ENCODE measurements at places on chromosomes 6 and 20.

DNA sequence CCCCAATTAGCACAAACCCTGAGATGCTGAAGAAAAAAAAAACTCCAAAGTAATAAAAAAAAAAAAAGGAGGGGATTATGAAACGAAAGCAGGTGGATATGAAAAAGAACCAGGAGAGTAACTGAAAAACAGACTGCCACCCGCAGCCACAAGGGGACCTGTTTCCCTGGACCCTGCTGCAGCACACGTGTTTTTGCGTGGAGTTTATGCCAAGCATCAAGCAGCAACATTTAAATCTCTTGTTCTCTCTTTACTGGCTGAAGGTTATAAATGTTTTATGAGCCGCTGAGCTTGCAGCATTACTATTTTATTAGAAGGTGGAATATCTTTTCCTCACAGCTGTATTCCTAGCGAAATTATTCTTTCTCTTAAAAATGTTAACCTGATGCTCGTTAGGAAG lies 131.6 kb upstream of the OLIG3 start:
- no peak for DNase-seq

GRCh38 chr6:22409486-22409885 lies 112.7 kb upstream of the PRL start:
- DNase-seq: no peak

- no peak for DNase-seq
Observed at GRCh38 chr6:134031696-134032255, 20.6 kb downstream of the SLC2A12 start.

- DNase-seq: peak; percentile 45
Observed at GRCh38 chr6:130223508-130223907, 757 bp upstream of the SAMD3 start.

DNA sequence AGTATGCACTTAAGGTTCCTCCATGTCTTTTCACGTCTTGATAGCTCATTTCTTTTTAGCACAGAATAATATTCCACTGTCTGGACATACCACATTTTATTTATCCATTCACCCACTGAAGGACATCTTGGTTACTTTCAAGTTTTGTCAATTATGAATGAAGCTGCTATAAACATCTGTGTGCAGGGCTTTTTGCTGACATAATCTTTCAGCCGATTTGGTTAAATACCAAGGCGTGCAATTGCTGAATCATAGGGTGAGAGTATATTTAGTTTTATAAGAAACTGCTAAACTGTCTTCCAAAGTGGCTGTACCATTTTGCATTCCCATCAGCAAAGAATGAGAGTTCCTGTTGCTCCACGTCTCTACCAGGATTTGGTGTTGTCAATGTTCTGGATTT lies 44.9 kb upstream of the PHACTR2 start:
- DNase-seq: no peak

Measured in stimulated activated CD4-positive, alpha-beta T cell treated with anti-CD3 and anti-CD28 coated beads, Interleukin-1b, Interleukin-23, amount 100 ng/mL, for 24 hours (primary cell).